ENCODE measurements at places on chromosomes 3 and 15. TPM values are rescaled to one million over a fixed set of nuclear protein-coding genes. Genes with fewer than 3 reads are reported as not detected.
A peak's percentile ranks its signal among the peaks of the same experiment; 100 is the strongest.

TMEM158 gene
- total RNA-seq: 6.1 TPM

PGBD4 gene
- 1.1 TPM for total RNA-seq

SLC24A5 gene
- not detected for total RNA-seq

MYO5C gene
- 6.9 TPM for total RNA-seq

TMEM212 gene
- total RNA-seq: not detected

ECE2 gene
- total RNA-seq: not detected

GOLGA6L26 gene
- not detected for total RNA-seq

PP2D1 gene
- not detected for total RNA-seq

- no peak for DNase-seq
These were observed 117.9 kb upstream of the PTX3 start for GRCh38 chr3:157318639-157319288.

GRCh38 chr3:150528354-150528797 lies 17.9 kb downstream of the SERP1 start:
- DNase-seq: no peak

DNA sequence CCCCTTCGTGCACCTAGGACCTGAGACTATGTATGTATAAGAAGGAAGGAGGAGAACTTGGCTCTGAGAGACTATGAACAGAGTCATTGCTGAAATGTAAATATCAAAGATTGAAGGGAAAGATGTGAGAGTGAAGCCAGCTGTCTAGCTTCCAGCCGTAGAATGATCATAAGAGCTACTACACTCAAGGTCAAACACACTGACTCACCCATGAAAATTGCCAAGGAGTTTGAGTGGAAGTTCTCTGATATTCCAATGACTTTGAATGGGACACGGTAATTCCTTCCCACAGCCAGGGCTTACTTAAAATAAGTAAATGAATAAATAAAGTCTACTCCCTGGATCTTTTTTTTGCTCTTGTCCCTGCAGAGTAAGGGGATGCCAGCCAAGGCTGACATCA lies 398.9 kb upstream of the TPRG1 start:
- DNase-seq: peak; percentile 30

DNA sequence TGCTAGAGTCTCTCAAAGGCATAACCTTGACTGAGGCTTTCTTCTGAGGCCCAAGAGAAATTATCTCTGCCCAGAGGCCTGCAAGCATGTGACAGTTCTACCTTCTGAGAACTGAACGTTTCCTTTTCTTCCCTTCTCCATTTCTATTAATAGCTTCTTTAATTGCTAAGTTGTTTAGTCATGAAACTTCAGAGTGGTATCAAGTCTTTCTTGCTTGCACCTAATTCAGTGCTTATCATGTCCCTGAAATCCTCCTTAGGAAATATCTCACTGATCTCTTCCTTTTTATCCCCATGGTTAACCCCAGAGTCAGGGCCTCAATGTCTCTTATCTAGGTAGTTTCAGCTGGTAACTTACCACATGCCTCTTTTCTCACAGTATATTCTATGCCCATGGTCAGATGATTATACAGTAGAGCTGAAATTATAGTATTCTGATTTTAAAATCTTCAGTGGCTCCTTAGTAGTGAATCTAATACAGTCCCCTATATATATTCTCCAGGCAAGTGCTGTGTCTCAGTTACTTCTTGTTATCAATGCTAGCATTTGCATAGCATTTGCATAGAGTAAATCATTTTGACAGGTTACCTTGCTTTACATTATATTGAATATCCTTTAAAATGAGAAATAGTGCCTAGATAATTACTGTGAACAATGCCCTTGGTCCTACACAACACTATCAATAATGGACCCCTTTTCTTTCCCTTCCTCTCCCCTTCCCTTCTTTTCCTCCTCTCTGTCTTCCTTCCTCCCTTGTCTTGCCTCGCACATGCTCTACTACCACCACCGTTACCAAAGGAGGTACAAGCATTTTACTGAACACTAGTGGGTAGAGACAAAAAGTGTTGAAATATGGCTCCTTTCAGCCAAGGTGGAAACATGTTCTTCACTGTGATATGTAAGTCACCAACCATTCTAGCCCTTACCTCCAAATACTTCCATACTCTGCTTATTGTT lies 33.0 kb downstream of the KBTBD8 start:
- no peak for DNase-seq

GRCh38 chr3:138364356-138365252 lies 16.2 kb downstream of the MRAS start:
- no peak for DNase-seq

GRCh38 chr3:124032881-124033359 lies 41.0 kb upstream of the ROPN1 start:
- DNase-seq: peak; percentile 46

DNA sequence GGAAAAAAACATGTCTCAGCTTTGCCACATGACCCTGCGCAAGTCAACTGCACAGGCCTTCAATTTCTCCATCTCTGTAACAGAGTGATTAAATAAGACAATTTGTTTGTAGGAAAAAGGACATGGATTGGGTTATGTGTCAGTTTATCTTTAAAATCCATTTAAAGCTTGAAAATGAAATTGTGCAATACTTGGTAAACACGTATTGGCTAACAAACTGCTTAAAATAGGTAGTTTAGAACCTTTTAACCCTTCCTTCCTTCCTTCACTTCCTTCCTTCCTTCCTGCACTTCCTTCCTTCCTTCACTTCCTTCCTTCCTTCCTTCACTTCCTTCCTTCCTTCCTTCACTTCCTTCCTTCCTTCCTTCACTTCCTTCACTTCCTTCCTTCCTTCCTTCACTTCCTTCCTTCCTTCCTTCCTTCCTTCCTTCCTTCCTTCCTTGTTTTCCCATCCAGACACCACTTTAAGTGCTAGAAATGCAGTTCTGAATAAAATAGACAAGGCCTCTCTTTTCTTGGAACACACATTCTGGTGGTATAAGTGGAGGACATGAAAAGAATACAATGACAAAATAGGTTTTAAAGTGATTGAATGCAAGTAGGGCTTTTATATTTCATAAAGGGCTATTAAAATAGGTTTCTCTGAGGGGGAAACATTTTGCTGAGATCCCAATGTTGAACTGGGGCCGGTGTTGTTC lies 130.2 kb upstream of the TP63 start:
- DNase-seq: no peak

- no peak for DNase-seq
These were observed 27.6 kb upstream of the ADAMTS9 start for GRCh38 chr3:64715211-64715982.

DNA sequence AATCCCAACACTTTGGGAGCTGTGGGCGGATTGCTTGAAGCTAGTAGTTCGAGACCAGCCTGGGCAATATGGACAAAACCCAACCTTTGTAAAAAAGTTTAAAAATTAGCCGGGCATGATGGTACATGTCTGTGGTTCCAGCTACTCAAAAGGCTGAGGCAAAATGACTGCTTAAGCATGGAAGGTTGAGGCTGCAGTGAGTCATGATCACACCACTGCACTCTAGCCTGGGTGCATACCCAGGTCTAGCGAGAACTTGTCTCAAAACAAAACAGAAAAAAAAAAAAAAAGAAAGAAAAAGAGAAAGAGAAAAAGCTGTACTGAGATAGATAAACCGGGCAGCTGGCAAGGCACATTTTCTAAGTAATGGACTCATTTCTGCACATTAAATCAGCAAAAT lies 10.6 kb downstream of the ARPP19 start:
- DNase-seq: no peak

DNA sequence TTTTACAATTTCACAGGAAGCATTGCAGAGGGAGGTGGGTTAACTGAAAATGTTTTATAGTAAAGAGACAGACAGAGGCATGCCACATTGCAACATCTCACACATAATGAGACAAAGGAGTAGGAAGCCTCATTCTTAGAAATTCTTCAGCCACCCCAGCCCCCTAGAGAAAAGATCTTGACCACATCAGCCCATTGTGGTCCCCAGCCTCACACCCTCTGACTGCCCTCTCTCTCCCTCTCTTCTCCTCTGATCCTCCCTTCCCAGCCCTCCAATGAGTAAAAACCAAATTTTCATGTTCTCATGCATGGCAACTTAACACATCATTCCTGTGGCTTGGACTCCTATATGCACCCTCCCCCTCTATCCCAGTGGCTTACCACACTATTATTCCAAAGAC lies 174.1 kb downstream of the UACA start:
- DNase-seq: no peak

DNA sequence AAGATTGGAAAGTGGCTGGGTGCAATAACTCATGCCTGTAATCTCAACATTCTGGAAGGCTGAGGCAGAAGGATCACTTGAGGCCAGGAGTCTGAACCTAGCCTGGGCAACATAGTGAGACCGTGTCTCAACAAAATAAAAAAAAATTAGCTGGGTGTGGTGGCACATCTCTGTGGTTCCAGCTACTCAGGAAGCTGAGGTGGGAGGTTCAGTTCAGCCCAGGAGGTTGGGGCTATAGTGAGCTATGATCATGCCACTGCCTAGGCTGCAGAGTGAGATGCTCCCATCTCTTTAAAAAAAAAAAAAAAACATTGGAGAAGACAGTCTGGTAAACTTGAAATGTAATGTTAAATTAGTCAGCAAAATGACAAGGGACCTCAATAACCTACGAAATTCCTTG lies 57.9 kb downstream of the STAG1 start:
- no peak for DNase-seq

GRCh38 chr3:139434764-139435307 lies 41.5 kb downstream of the RBP2 start:
- no peak for DNase-seq

- DNase-seq: peak; percentile 24
These were observed 23.2 kb upstream of the IP6K2 start for GRCh38 chr3:48739955-48740823.

DNA sequence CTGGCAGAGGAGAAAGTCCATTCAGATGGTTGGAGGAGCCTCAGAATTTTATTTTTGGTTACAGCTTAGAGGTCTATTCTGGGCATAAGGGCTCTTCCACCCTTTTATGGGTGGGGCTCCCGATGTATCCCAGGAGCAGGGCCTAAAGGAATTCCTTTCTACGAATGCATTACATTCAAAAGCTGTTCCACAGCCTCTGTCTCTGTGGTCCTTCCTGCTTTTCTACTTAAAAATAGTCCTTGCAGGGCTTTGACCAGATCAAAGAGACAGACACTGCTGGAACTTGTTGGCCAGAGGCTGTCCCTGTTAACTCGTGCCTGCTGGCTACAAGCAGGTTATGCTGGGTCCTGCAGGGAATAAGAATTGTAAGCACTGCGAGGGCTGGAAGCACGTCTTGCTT lies 14.4 kb upstream of the NOX5 start:
- no peak for DNase-seq

- DNase-seq: no peak
These were observed 11.5 kb upstream of the EHD4 start for GRCh38 chr15:41983621-41984571.

DNA sequence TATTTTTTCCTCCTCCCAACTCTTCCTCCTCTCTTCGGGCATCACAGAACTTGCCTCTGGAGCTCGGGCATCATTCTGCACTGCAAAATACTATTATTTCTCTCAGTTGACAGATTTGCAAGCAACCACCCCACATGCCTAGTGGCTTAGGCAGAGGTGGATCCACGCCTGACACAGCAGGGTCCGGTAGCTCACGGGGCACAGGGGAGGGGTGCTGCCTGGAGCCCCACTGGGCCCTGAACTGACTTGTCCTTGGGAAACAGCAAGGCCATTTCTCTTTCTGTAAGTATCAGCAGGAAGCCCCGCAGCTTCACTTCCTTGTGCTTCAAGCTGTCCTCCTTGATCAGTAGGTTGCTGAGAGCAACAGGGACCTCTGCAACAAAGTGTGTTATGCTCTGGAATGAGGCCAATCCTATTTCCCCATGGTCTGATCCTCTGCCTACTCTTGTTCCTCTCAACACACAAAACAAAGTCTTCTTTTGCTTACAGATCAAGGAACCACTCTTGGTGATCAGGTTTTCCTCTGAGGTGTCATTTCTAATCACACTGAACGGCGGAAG lies 69.1 kb downstream of the FAM174B start:
- DNase-seq: no peak

Measured in pulmonary artery endothelial cell (primary cell).